Activated T-helper 1 cell treated with anti-CD3 and anti-CD28 coated beads, Interleukin-12 subunit alpha, Interleukin-12 subunit beta, Interleukin-2, Interleukin-4 antibody, amounts not matched to agents 30 ng/mL and 10 ng/mL and 1 ng/mL, durations not matched to agents 14 hours and 24 hours and 36 hours (primary cell): ENCODE measurements at places on chromosomes 2 and 18. TPM values are rescaled to one million over a fixed set of nuclear protein-coding genes. Genes with fewer than 3 reads are reported as not detected.

GRCh38 chr2:157758586-157758985, 117.5 kb downstream of the ACVR1 start:
- no peaks in the 10 kb centered on the region for H3K27me3 ChIP-seq
- peaks cover 84% of the 10 kb centered on the region for H3K36me3 ChIP-seq

GRCh38 chr2:88321449-88322248, 130.8 kb downstream of the FOXI3 start:
- H3K27me3 ChIP-seq = peaks cover 4% of the 10 kb centered on the region
- H3K4me1 ChIP-seq = no peaks in the 10 kb centered on the region
- H3K36me3 ChIP-seq = no peaks in the 10 kb centered on the region

- H3K4me3 ChIP-seq = peak within 1 kb of the TSS; percentile 76
- H3K4me1 ChIP-seq = peaks cover 29% of the 10 kb centered on the region
- peaks cover 33% of the 10 kb centered on the region for H3K27me3 ChIP-seq
- H3K27ac ChIP-seq = peak within 1 kb of the TSS; percentile 7
Observed at GRCh38 chr18:23134780-23135549, at the start of gene CABLES1. Gene CABLES1 (plus strand): TSS chr18:23135485. CDS start chr18:23135763, 278 bp downstream.

DNA sequence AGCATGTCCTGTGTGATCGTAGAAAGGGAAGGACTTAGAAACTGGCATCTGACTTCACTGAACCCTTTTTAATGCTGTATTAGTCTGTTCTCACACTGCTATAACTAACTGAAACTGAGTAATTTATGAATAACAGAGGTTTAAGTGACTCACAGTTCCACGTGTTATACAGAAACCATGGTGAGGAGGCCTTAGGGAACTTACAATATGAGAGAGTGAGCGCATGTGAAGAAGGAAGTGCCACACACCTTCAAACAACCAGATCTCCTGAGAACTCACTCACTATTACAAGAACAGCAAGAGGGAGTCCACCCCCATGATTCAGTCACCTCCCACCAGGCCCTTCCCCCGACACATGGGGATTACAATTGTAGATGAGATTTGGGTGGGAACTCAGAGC, 811.3 kb downstream of the CPS1 start:
- H3K27ac ChIP-seq = no peak overlapping the region
- H3K27me3 ChIP-seq = no peaks in the 10 kb centered on the region
- no peak overlapping the region for H3K4me3 ChIP-seq
- no peaks in the 10 kb centered on the region for H3K36me3 ChIP-seq
- DNase-seq = no peak

DNA sequence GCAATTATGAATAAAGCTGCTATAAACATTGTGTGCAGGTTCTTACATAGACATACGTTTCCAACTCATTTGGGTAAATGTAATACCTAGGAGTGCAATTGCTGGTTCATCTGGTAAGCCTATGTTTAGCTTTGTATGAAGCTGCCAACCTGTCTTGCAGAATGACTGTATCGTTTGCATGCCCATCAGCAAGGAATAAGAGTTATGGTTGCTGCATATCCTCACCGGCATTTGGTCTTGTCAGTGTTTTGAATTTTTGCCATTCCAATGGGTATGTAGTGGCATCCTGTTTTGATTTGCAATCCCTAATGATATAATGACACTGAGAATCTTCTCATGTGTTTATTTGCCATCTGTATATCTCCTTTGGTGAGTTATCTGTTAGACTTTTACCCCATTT, 20.7 kb downstream of the CCDC150 start:
- H3K4me3 ChIP-seq = no peak overlapping the region
- H3K27ac ChIP-seq = no peak overlapping the region
- H3K36me3 ChIP-seq = peaks cover 19% of the 10 kb centered on the region
- no peak for DNase-seq

DNA sequence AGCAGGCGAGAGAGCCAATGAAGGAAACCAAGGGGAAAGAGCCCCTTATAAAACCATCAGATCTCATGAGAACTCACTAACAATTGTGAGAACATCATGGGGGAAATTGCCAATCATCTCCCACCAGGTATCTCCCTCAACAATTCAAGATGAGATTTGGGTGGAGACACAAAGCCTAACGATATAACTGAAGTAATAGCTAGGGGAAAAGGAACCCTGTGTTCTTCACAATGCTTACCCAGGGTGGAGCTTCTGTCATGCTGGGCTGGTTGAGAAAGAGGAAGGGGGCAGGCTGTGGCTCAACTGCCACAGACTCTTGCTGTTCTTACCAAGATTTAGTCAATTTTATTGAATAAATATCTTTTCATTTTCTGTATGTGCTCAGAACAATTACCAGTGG, 392.1 kb upstream of the HS6ST1 start:
- H3K27ac ChIP-seq = no peak overlapping the region
- H3K4me3 ChIP-seq = no peak overlapping the region
- peaks cover 9% of the 10 kb centered on the region for H3K27me3 ChIP-seq
- H3K36me3 ChIP-seq = no peaks in the 10 kb centered on the region
- no peaks in the 10 kb centered on the region for H3K4me1 ChIP-seq
- DNase-seq = no peak

DNA sequence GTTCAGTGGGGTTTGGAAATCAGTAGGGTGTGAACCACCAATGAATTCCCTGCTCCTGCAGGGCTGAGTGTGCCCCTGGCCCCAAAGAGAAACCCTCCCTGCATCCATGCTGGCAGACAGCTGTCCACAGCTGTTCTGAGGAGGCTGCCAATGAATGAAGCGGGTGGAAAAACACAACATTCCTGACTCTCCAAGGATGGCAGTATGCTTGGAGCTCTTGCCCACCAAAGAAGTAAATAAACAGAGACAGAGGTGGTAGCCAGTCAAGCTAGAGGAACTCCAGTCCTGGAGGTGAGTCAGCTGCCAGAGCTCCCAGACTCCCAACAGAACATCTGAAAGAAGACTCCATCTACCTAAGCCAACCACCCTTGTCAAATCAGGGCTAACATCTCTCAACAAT, 6.2 kb downstream of the ZBTB7C start:
- no peak overlapping the region for H3K4me3 ChIP-seq
- H3K27ac ChIP-seq = no peak overlapping the region
- H3K4me1 ChIP-seq = peaks cover 15% of the 10 kb centered on the region

DNA sequence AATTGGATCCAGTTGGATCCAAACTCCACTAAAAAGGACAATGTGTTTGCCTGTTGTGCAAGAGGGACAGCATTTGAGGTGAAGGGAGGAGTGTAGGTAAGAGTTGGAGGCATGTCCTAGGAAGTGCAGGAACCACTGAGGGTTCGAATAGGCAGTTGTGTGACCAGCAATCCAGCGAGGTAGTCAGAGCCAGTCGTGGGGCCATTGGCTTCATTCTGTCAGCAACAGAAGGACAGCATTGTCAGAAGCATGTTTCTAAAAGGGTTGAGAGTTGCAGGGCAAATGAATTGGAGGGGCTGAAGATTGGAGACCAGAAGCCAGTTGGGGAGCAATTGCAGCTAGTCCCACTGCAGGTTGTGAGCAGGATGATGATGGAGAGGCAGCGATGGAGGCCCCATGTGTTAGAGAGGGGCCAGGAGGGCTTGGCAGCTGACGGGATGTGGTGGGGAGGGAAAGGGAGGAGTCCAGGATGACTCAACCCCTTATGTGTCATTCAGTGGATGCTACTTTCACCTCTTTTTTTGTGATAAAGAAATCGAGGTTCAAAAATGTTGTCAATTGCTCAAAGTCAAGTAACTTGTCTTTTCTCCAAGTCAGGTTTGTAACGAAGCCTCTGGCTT, 96.7 kb upstream of the SIX3 start:
- no peaks in the 10 kb centered on the region for H3K4me1 ChIP-seq
- DNase-seq = no peak
- no peak overlapping the region for H3K4me3 ChIP-seq
- H3K27ac ChIP-seq = no peak overlapping the region

GRCh38 chr2:28390241-28390745, 2.4 kb upstream of the FOSL2 start:
- H3K4me3 ChIP-seq = peak overlapping the region; percentile 87
- H3K27ac ChIP-seq = peak overlapping the region; percentile 94
- no peaks in the 10 kb centered on the region for H3K27me3 ChIP-seq
- H3K4me1 ChIP-seq = peaks cover 29% of the 10 kb centered on the region
- H3K36me3 ChIP-seq = peaks cover 12% of the 10 kb centered on the region
- DNase-seq = peak; percentile 84

GRCh38 chr2:174546519-174547506, 50.8 kb downstream of the WIPF1 start:
- H3K4me3 ChIP-seq = no peak overlapping the region
- no peak overlapping the region for H3K27ac ChIP-seq
- peaks cover 6% of the 10 kb centered on the region for H3K4me1 ChIP-seq
- peaks cover 4% of the 10 kb centered on the region for H3K36me3 ChIP-seq
- peaks cover 6% of the 10 kb centered on the region for H3K27me3 ChIP-seq
- DNase-seq = peak; percentile 20

- H3K4me1 ChIP-seq = no peaks in the 10 kb centered on the region
- no peak overlapping the region for H3K27ac ChIP-seq
- H3K4me3 ChIP-seq = no peak overlapping the region
- H3K27me3 ChIP-seq = no peaks in the 10 kb centered on the region
- DNase-seq = no peak
Observed at GRCh38 chr2:40658941-40659340, 207.1 kb upstream of the SLC8A1 start.

DNA sequence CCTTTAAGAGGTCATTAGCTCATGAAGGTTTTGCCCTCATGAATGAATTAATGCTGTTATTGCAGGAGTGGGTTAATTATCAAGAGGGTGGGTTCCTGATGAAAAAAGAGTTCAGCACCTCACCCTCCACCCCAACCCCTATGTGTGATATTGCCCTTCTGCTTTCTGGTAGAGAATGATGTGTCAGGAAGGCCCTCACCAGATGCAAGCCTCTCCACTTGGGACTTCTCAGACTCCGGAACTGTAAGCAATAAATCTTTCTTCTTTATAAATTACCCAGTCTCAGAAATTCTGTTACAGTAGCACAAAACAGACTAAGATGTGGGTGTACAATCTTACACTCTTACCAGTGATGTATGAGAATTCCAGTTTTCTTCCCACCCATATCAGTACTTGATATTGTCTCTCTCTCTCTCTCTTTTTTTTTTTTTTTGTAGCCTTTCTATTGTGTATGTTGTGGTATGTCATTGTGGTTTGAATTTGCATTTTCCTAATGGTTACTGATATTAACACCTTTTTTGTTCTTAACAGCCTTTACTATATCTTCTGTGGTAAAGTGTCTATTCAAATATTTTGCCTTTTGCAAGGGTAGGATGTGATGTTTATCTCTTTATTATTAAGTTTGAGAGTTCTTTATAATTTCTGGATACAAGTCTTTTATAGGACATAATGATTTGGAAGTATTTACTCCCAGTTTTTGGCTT, 10.4 kb upstream of the MAP2 start:
- H3K4me3 ChIP-seq = no peak overlapping the region
- no peak for DNase-seq
- H3K27me3 ChIP-seq = no peaks in the 10 kb centered on the region
- H3K4me1 ChIP-seq = no peaks in the 10 kb centered on the region

- DNase-seq = no peak
- no peak overlapping the region for H3K27ac ChIP-seq
- H3K4me1 ChIP-seq = peaks cover 1% of the 10 kb centered on the region
- peaks cover 84% of the 10 kb centered on the region for H3K27me3 ChIP-seq
- H3K4me3 ChIP-seq = no peak overlapping the region
Observed at GRCh38 chr2:218986148-218986761, 1.3 kb upstream of the FEV start.

- no peaks in the 10 kb centered on the region for H3K27me3 ChIP-seq
- H3K4me3 ChIP-seq = no peak overlapping the region
- no peak overlapping the region for H3K27ac ChIP-seq
- H3K4me1 ChIP-seq = peaks cover 5% of the 10 kb centered on the region
- no peak for DNase-seq
Observed at GRCh38 chr2:153543635-153544071, 65.1 kb upstream of the RPRM start.

- no peaks in the 10 kb centered on the region for H3K36me3 ChIP-seq
- peaks cover 3% of the 10 kb centered on the region for H3K27me3 ChIP-seq
- H3K4me3 ChIP-seq = no peak overlapping the region
- peaks cover 13% of the 10 kb centered on the region for H3K4me1 ChIP-seq
- DNase-seq = no peak
- H3K27ac ChIP-seq = no peak overlapping the region
Observed at GRCh38 chr2:191231995-191232394, 13.2 kb upstream of the MYO1B start.

DNA sequence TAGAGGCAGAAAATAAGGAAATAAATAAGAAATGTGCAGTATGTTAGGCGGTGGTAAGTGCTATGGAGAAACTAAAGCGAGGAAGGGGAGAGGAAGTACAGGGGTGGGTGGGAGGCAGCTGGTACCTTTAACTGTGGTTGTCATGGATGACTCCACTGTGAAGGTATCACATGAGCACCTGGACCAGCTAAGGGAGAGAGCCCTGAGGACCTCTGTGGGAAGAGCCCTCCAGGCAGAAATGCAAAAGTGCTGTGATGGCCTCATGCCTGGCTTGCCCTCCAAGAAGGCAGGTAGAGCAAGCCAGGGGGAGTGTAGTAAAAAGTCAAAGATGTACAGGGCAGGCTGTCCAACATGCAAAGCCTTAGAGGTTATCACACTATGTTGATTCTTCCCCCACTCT, 17.9 kb downstream of the LYPD6 start:
- no peak overlapping the region for H3K4me3 ChIP-seq
- no peak for DNase-seq
- H3K27me3 ChIP-seq = no peaks in the 10 kb centered on the region
- no peaks in the 10 kb centered on the region for H3K36me3 ChIP-seq
- no peak overlapping the region for H3K27ac ChIP-seq

GRCh38 chr2:231666171-231667095, 41.9 kb upstream of the PTMA start:
- H3K36me3 ChIP-seq = no peaks in the 10 kb centered on the region
- H3K4me1 ChIP-seq = peaks cover 18% of the 10 kb centered on the region
- H3K4me3 ChIP-seq = no peak overlapping the region
- no peak overlapping the region for H3K27ac ChIP-seq
- no peak for DNase-seq

DNA sequence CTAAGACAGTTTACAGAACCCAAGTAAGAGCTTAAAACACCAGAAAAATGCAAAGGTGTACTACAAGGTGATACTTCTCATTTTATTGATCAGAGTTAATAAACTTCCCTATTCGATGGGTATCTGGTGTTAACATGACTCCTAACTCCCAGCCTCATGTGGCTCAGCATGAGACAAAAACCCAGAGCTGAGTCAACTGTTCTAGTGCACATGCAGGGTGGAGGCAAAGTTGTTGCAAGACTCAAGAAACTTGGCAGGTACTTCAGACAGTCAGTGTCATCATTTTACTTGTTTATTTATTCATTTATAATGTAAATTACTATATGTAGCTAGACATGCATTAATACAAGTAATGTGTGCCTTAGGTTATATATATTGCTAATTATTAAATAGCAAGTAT, 216.6 kb upstream of the DSEL start:
- no peak for DNase-seq
- no peaks in the 10 kb centered on the region for H3K36me3 ChIP-seq
- H3K27ac ChIP-seq = no peak overlapping the region
- H3K4me1 ChIP-seq = no peaks in the 10 kb centered on the region
- H3K27me3 ChIP-seq = no peaks in the 10 kb centered on the region

The CRYGB gene
- total RNA-seq = not detected in 2 replicates

The NT5DC4 gene
- total RNA-seq = not detected in 2 replicates

The KCNJ13 gene
- not detected in 2 replicates for total RNA-seq

The SKA1 gene
- 20.7 and 23.3 TPM in 2 replicates for total RNA-seq

The TRABD2A gene
- total RNA-seq = 62.1 and 62.2 TPM in 2 replicates

The CCDC121 gene
- 0.66 and 1.3 TPM in 2 replicates for total RNA-seq

The LCT gene
- 0.41 and 0.42 TPM in 2 replicates for total RNA-seq

The NTSR2 gene
- not detected in 2 replicates for total RNA-seq

The B3GNT7 gene
- not detected in 2 replicates for total RNA-seq

The UGT1A1 gene
- total RNA-seq = not detected in 2 replicates

The IWS1 gene
- total RNA-seq = 52.3 and 57.6 TPM in 2 replicates
